ENCODE measurements at places on chromosomes 6 and 20.

GRCh38 chr20:50146214-50146613, 7.3 kb downstream of the PEDS1 start:
- DNase-seq: no peak

GRCh38 chr6:11672256-11672655, 106.3 kb downstream of the ADTRP start:
- DNase-seq: no peak

GRCh38 chr6:93792746-93793145, 373.4 kb upstream of the EPHA7 start:
- no peak for DNase-seq

DNA sequence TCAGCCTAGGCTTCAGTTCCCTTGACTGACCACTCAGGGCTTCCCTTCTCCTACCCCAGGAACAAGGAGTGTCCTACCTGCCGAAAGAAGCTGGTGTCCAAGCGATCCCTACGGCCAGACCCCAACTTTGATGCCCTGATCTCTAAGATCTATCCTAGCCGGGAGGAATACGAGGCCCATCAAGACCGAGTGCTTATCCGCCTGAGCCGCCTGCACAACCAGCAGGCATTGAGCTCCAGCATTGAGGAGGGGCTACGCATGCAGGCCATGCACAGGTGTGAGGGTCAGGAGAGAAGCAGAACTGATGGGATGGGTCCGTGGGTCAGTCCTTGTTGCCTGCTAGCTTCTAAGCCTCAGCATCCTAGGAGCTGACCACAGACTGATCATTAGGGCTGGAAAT, 1.6 kb downstream of the RING1 start:
- no peak for DNase-seq

GRCh38 chr20:33442136-33443005, 1.2 kb downstream of the SNTA1 start:
- DNase-seq: no peak

DNA sequence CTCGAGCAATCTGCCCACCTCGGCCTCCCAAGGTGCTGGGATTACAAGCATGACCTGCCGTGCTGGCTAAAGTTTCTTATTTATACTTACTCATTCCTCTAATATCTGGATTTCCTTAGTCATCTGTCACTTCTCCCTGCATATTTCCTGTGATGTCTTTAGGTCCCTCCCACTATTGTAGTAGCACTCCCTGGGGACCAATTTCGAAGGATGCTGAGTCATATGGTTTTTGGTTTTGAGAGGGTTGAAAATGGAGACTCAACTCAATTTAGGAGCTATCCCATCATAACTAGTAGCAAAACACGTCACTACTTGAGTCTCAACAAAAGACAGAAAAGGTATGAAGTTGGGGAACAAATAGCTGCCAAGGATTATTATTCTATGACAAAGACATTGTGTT, 20.2 kb downstream of the MCUR1 start:
- no peak for DNase-seq

GRCh38 chr6:55694148-55694547, 115.2 kb upstream of the HMGCLL1 start:
- DNase-seq: no peak

DNA sequence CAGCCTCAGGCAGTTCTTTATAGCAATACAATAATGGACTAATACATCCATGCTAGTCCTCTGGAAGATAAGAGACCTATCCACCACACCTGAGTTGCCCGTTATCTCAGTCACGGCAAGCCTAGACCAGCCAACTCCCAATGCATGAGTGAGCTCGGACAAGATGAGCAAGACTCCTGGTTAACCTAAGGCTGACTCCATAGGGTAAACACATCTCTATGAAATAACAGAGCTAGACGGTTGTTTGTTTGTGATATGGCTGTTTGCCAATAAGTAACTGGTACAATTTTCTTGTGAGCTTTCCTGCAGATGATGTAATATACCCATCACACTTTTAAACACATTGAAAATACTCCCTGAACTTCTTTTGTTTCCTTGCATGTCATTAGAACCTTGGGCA, 70.6 kb upstream of the PHACTR1 start:
- DNase-seq: no peak

DNA sequence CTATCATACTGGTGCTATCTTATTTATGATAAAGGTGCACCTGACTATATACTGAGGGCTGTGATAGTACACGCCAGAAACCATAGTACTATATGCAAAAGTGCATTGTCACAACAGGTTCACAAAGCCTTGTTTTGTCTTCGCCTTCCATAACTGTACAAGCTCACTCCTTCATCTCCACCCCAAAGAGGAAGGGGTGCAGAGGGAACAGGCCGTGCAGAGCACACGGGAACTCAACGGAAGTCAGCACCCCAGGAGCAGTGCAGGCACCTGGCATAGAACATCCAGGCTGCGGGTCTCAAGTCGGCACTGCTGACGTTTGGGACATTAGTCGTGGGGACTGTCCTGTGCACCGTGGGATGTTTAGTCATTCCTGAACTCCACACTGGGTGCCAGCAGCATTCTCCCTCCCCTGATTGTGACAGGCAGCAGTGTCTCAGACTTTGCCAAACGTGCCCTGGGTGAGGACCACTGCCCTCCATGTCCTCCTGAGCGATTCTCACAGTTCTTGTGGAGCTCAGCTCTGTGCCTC, 99.7 kb downstream of the PXDC1 start:
- DNase-seq: no peak

GRCh38 chr6:27281105-27281539, 31.0 kb downstream of the POM121L2 start:
- no peak for DNase-seq

GRCh38 chr6:15439410-15440025, 193.6 kb downstream of the JARID2 start:
- DNase-seq: no peak

GRCh38 chr20:59625214-59625922, 21.0 kb downstream of the PHACTR3 start:
- DNase-seq: no peak

- no peak for DNase-seq
These were observed 29.0 kb upstream of the GTSF1L start for GRCh38 chr20:43755851-43756250.
